Activated gamma-delta T cell (primary cell): ENCODE measurements at places on chromosomes 13 and 19.

GRCh38 chr19:4376991-4377781 is 23.2 kb downstream of the SH3GL1 start:
- no peak for DNase-seq

DNA sequence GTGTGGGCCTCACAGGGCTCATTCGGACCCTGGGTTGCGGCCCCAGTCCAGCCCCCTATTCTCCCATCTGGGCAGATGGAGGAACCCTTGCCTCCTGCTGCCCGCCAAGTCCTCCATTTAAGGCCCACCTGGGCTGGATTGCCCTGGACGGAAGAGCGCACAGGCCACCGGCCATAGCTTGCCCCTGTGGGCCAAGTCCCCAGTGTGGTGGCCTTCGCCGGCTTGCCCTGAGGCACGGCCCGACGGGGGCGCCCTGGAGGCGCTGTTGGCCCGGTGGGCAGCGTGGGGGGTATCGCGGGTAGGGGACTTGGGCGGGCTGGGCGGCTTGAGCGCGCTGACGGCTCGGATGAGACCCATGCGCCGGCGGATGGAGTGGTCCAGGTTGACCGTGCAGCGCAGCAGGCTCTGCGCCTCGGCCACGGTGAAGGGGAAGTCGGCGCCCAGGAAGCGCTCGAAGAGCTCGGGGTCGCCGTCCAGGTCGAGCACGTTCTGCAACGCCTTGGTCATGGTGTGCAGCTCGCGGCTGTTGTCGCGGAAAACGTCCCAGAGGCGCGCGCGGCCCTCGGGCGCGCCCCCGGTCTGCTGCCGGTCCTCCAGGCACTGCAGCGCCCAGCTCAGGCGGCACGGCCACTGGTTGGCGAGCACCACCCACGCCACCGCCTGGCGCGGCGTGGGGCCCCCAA is 8.8 kb downstream of the NKPD1 start:
- no peak for DNase-seq

- DNase-seq: no peak
Measured at GRCh38 chr19:15169541-15170285, 31.1 kb downstream of the NOTCH3 start.

GRCh38 chr13:95455782-95456181 is 96.7 kb upstream of the CLDN10 start:
- DNase-seq: no peak

GRCh38 chr19:19533841-19534240 is 4.2 kb upstream of the CILP2 start:
- no peak for DNase-seq

- DNase-seq: no peak
Measured at GRCh38 chr19:8529369-8530006, 15.5 kb upstream of the ZNF414 start.
